ENCODE measurements at places on chromosomes 3 and 15.

DNA sequence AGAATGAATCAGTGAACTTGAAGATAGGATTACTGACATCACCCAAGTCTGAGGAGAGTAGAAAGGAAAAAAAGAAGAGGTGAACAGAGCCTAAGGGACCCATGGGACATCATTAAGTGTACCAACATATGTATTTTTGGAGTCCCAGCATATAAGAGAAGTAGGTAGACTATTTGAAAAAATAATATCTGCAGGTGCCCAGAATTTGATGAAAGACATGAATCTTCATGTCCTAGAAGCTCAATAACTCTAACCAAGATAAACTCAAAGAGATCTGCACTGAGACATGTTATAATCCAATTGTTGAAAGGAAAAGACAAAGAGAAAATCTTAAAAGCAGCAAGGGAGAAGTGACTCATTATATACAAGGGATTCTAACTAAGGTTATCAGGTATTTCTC, 39.0 kb downstream of the SPESP1 start:
- DNase-seq = no peak

DNA sequence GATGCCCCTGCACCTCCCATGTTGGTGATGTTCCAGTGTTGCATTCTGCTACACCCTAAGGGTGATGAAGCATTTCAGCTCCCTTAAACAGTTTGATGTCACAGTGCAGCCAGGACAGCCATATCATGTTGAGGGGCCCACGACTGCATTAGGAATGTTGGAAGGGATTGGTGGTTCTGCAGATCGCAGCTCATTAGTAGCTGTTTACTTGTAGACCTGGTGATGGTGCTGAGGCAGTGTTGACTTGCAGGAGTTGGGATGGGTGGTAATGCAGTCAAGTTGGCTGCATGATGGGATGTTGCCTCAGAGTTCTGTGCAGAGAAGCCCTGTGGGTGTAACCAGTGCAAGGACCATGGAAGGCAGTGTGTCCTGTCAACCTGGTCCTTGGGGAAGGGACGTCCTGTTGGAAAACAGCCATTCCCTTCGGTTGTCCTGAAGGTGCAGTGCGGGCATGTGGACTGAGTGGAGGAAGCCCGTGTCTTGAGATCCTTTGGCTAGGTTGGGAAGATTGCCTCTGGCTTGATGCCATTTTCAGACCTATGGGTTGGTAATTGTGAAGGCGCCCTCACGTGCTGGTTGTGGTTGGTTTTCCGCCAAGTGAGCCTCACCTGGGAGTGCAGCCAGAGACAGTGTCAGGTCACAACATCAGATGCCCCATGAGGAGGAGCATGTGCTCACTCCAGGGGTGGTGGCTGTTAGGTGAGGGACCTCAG, 100.7 kb downstream of the SNRPN start:
- DNase-seq = no peak

GRCh38 chr15:68352401-68353062, 75.0 kb downstream of the FEM1B start:
- DNase-seq = no peak

DNA sequence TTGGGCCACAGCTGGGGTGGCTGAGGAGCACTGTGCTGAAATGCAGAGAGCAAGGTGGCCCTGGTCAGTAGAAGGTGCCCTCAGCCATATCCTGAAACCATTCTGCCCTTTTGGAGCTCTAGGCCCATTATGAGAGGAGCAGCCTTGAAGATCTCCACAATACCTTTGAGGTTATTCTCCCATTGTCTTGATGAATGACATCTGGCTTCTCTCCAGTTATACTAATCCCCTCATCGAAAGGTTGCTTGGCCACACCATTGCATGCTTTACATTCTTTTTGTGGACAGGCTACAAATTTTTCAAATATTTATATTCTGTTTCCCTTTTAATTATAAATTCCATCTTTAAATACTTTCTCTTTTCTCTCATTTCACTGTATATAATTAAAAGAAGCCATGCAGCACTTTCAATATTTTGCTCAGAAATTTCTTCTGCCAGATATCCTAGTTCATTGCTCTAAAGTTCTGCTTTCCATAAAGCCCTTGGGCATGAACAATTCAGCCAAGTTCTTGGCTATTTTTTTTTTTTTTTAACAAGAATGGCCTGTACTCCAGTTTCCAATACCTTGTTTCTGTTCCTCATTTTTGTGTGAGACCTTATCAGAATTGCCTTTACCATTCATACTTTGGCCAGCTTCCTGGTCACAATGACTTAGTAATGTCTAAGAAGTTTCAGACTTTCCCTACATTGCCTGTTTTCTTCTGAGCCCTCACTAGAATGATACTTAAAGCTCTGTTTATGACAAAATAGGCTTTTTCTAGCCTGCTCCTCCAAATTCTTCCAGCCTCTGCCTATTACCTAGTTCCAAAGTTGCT, 138.9 kb upstream of the SGO1 start:
- DNase-seq = peak; percentile 5

- peak; percentile 99 for DNase-seq
Observed at GRCh38 chr15:85780225-85780985, 14.3 kb downstream of the KLHL25 start.

DNA sequence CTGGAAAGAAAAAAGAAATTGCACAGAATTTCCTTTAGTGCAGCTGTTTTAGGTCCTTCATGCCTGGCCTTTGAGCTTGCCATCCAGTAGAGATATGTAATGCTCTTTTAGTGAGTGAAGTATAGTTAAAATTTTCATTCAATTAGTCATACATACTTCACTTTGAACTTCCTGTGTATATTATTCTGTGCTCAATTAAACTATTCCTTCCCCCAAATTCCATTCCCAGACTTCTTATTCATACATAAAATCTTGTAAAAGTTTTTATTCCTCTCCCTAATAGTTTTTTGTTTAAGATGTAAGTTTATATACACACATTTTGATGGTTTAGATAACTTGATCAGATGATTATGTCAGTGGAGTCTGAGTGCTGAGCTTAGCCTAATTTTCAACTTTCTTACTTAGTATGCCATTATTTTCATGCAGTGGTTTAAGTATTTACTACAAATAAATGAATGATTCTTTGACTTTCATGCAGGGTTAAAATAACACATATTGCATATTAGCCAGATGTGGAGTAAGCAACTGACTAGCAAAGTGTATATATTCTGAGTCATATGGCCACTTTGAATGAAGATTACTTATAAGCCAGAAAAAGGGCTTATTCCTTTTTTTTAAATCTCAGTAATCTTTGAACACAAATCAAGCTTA, 42.5 kb upstream of the ABHD10 start:
- no peak for DNase-seq

- no peak for DNase-seq
Observed at GRCh38 chr3:175741951-175742350, 882.8 kb downstream of the NAALADL2 start.

DNA sequence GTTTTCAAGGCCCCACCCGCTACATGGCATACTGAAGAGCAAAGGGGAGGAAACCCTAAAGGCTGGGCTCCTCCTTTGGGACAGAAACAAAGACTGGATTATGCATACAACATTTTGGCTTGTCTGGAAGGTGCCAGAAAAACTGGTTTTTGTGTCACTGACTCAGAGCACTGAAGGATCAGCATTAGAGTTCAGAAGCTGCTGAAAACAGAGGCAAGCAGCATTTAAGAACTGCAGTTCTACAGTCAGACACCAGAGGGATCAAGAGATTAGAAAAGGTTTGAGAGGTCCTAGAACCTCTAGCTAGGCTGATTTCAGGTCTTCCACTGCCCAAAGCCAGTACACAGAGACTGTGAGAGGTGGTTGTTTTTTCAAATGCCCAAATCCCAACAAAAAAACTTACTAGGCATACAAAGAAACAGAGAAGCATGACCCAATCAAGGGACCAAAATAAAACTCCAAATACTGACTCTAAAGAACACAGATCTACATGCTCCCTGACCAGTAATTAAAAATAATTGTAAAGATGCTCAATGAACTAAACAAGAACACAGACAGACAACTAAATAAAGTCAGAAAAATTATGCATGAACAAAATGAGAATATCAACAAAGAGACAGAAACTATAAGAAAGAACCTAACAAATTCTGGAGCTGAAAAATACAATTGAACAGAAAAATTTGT, 91.2 kb downstream of the SENP2 start:
- DNase-seq = peak; percentile 69

DNA sequence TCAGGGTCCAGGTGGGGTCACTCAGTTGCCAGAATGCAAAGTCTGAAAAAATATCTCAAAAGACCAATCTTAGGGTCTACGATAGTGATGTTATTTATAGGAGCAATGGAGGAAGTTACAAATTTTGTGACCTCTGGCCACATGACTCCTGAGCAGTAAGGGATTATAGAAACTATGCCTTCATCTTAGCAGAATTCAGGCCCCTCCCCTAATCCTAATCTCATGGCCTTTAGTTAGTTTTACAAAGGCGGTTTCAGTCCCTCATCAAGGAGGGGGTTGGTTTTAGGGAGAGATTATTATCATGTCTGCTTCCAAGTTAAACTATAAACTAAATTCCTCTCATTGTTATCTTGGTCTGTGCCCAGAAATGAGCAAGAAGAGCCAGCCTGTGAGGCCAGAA, 5.9 kb upstream of the DCP1A start:
- DNase-seq = no peak

DNA sequence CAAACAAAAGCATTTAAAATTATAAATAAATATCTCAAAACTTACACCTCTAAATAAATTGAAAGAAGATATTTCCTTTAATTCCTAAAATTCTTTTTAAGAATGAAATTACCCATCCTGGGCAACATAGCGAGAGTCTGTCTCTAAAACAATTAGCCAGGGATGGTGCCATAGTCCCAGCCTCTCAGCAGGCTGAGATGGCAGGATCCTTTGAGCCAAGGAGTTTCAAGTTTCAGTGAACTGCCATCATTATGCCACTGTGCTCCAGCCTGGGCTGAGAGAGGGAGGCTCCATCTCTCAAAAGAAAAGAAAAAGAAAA, 25.4 kb downstream of the AADAC start:
- DNase-seq = peak; percentile 27

DNA sequence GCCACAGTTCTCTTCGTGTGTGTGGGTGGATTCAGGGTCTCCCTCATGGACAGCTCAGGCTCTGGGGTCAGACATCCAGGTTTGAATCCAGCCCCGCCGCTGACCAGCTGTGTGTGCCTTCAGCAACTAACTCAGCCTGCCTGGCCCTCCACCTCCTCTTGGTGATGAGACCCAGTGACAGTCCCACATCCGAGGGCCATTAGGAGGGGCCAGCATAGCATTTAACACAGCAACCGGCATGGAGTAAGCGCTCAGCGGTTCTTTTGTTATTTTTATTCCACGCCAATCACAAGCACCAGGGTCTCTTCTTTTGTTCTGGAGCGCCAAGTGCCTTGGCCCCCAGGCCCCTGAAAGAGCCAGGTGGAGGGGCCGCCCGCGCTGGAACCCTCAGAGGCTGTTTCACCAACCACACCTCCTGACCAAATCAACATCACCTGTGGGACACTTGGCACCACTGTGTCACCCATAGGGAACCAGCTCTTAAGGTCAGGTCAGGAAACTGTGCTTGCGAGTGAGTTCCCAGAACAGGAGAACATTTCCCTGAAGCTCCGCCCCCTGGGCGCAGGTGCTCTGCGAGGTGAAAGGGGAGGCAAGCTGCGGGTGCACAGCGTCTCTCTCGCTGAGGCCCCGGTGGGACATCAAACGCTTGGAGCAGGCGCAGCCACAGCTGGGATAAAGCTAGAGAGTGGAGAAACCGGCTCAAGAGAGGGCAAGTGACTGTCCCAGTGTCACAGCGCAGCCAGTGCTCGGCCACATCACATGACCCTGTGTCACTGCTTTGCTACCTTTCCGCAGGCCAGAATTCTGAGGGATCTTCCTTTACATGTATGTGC, 311.3 kb downstream of the UACA start:
- no peak for DNase-seq

GRCh38 chr3:122033023-122033422, 11.0 kb upstream of the ILDR1 start:
- no peak for DNase-seq

DNA sequence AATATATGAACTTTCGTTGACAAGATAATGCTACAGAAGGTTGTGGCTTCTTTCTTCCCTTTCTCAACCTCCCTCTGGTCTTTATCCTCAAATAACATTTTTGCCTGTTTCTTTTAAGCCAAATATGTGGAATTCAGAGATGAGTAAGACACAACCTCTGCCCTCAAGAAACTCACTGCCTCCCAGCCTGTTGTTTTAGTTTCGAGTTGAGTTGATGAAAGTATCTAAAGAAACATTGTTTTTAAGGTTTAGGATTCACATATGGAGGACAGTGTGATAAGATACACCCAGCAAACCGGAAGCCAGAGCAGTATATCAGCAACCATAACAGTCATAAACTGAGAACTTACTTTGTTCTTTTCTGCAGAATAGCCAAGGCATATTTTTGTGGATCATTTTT, 218.6 kb downstream of the THSD4 start:
- no peak for DNase-seq

GRCh38 chr15:26129852-26130251, 266.7 kb upstream of the ATP10A start:
- no peak for DNase-seq

GRCh38 chr15:58842713-58843396, 71.8 kb downstream of the MINDY2 start:
- no peak for DNase-seq

GRCh38 chr3:57048052-57048671, 12.3 kb upstream of the SPATA12 start:
- peak; percentile 92 for DNase-seq

GRCh38 chr3:150521463-150521862, 24.8 kb downstream of the SERP1 start:
- DNase-seq = peak; percentile 60
